CD4-positive, alpha-beta T cell treated with Interleukin-17A for 4 hours (primary cell): ENCODE measurements at places on chromosomes 2 and 18.
A peak's percentile ranks its signal among the peaks of the same experiment; 100 is the strongest.

GRCh38 chr18:63119647-63120046 is 199.9 kb downstream of the BCL2 start:
- peak; percentile 44 for DNase-seq

GRCh38 chr2:150485871-150486538 is 1.5 kb downstream of the RND3 start:
- DNase-seq: no peak

- DNase-seq: no peak
Measured at GRCh38 chr2:234978466-234979203, 26.8 kb downstream of the SH3BP4 start.

DNA sequence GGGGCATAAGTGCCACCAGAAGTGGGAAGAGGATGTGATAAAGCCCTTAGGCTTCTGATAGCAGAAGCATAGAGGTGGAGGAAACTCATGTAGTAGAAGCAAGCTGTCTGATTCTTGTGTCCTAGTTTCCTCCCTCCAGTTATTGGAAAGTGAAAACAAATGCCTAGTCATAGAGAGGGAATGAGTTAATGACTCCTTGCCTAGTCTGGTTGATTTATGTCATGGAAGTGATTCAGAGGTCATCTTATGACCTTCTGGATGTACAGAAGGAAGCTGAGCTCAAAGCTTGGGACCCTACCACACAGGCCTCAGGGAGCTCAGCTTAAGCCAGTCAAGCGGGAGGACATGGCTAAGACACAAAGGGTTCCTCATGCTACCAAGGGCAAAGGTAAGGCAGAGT is 232.2 kb downstream of the THSD7B start:
- DNase-seq: no peak

DNA sequence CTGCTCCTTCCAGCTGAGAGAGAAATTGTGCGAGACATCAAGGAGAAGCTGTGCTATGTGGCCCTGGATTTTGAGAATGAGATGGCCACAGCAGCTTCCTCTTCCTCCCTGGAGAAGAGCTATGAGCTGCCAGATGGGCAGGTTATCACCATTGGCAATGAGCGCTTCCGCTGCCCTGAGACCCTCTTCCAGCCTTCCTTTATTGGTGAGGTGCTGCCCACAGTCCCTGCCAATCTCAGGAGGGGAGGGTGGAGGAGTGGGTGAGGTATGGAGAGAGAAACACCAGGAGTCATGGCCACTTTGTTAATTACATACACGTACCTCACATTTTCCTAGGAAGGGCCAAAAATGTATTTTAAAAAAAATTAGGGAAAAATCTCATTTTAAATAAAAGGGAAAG is 12.0 kb upstream of the DGUOK start:
- DNase-seq: no peak

- DNase-seq: no peak
Measured at GRCh38 chr2:218332288-218332687, 24.4 kb upstream of the CATIP start.

GRCh38 chr2:28137221-28137620 is 246.7 kb downstream of the BABAM2 start:
- DNase-seq: no peak

GRCh38 chr2:210861038-210861665 is 304.8 kb downstream of the CPS1 start:
- no peak for DNase-seq

- DNase-seq: peak; percentile 15
Measured at GRCh38 chr2:174335254-174335987, 667 bp downstream of the SP9 start.

GRCh38 chr2:10087360-10087759 is 7.1 kb upstream of the CYS1 start:
- no peak for DNase-seq

DNA sequence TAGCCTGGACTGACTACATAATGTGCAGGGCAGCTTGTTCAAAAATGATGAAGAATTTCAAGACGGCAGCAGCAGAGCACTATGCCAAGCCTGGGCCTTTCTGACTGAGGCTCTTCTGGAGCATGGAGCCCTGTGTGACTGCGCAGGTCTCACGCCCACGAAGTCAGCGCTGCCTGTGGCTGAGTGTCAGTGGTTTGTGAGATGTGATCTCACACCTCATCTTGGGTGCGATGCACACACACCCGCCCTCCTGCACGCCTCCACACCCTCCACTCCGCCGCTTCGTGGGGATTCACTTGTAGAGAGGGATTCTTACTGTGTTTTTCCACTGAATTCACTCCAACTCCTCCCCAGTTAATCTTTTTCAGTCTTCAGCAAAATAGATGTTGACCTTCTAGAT is 103.9 kb downstream of the VIT start:
- peak; percentile 7 for DNase-seq

GRCh38 chr18:56119681-56120080 is 518.7 kb downstream of the TXNL1 start:
- no peak for DNase-seq

DNA sequence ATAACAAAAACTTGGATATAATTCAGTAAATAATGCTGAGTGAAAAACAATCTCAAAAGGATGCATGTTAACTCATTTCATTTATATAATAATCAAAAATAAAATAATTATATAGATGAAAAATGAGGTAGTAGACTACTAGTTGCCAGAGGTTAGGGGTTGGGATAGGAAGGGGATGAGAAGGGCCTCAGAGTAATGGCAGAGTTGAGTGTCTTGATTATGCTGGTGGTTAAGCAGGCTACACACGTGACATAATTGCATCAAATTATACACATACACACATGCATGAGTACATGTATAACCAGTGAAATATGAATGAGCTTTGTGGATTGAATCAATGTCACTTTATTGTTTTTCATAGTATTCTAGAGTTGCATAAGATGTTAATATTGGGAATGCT is 201.0 kb downstream of the RIT2 start:
- no peak for DNase-seq

DNA sequence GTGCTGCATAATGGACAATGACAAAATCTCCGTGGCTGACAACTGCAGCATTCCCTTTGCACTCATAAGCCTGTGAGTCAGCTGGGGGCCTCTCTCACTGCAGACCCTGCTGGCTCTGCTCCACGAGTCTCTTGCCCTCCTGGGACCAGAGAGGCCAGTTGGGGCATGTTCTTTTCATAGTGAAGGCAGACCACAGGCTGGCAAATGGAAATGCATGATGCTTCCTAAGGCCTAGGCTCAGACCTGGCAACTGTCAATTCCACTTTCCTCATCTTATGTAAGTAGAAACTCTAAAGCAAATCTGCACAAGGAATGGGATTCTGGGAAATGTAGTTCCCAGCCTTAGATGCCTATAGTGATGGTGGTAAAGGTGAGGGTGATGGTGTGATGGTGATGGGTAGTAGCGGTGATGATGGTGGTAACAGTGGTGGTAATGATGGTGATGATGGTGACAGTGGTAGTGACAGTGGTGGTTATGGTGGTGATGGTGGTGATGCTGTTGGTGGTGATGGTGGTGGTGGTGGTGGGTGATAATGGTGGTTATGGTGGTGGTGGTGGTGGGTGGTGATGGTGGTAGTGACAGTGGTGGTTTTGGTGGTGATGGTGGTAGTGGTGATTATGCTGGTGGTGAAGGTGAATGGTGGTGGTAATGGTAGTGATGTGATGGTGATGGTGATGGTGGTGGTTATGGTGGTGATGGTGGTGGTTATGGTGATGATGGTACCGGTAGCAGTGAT is 185.8 kb upstream of the ARL4C start:
- no peak for DNase-seq

DNA sequence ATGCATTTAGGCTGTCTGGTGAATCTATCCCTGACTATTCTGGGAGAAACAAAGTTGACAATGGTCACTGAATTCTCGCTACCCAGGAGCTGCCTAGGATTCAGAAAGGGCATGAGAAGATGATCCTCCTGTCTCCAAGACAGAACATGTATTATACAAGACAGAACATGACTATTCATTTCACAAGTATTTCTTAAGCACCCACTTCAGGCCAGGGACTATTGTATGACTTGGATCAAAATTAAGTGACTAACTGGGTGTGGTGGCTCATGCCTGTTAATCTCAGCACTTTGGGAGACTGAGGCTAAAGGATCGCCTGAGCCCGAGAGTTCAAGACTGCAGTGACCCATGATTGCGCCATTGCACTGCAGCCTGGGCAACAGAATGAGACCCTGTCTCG is 235.8 kb upstream of the RAB12 start:
- no peak for DNase-seq

- no peak for DNase-seq
Measured at GRCh38 chr2:169980001-169980400, 152.7 kb downstream of the UBR3 start.

GRCh38 chr2:42192652-42193566 is 23.8 kb downstream of the EML4 start:
- DNase-seq: no peak

DNA sequence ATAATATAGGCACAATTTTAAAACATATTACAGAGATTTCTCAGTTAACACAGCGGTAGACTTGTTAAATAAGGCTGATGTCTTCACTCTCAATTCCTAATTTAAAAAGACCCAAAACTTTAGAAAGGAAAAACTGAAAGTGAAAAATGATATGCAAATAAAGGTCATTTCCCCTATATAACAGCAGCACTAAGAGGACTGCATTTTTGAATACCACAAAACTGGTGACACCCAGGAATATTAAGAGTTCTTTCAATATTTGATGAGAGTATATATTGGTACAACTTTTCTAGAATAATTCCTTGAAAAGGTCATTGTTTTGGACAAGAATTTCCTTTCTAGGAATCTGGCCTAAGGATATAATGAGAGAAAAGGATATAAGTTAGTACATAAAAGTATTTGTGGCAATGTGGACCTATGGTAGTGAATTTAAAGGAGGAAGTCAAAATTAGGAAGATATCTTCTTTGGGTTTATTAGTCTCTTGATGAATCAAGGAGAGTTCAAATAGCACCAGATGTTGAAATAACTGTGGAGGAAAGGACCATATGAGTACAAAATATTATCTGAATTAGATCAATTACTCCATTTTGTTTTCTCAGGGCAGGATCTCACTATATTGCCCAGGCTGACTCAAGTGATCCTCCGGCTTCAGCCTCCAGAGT is 70.3 kb downstream of the TMEM237 start:
- no peak for DNase-seq

- no peak for DNase-seq
Measured at GRCh38 chr18:50902797-50903196, 23.9 kb downstream of the ME2 start.

- no peak for DNase-seq
Measured at GRCh38 chr2:182144776-182145165, 159.1 kb downstream of the PPP1R1C start.

- DNase-seq: no peak
Measured at GRCh38 chr2:145777914-145778313, 1258.0 kb upstream of the ZEB2 start.

DNA sequence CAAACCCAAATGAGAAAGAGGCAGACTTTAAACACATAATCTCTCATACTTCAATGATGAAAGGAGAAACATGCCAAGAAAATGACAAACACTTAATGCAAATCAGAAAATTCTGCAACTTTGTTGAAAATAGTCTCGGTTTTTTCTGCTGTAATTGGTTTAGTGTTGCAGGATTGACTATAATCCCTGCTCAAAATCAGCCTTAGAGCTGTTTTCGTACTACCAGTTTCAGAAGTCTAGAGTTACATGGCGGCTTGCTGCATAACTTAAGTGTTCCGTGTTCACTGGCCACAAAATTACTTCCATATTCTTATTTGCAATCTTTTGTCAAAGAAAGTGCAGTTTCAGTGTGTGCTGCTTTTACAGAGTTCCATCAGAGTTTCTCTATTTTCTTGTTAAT is 48.9 kb upstream of the ITGAV start:
- no peak for DNase-seq

DNA sequence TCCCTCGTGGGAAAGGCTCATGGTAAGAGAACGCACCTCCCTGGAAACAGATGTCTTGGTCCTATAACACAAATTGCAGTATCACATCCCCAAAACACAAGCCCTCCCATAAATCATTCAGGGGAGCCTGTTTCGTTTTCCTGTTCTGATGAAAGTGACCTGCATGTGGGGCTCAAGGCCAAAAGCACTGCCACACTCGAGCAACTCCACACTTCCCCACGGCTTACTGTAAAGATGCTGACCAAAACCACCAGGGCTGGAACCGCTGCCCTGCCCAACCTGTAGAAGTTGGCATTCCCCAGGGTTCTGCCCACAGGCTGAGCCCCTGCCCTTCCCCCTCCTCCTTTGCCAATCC is 139.7 kb downstream of the BCL11A start:
- no peak for DNase-seq
